NCI-H1694 (cell line): ENCODE measurements at places on chromosomes 12 and 14.

- DNase-seq = peak; percentile 56
Observed at GRCh38 chr14:83151571-83151970, 1617.9 kb upstream of the SEL1L start.

DNA sequence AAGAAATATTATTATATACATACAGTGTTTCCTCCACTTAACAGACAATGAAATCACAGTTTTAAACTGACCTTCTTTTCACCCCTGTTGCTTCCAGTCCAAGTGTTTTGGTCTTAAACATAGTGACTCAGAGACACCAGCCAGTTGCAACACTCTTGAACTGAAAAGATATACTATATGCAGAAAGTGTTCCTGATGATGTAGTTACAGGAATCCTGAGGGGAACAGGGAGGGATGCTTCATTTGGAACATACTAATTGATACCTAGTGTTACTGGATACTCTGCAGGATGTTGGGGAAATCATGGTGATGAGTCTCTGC is 420.8 kb downstream of the CCDC91 start:
- no peak for DNase-seq

DNA sequence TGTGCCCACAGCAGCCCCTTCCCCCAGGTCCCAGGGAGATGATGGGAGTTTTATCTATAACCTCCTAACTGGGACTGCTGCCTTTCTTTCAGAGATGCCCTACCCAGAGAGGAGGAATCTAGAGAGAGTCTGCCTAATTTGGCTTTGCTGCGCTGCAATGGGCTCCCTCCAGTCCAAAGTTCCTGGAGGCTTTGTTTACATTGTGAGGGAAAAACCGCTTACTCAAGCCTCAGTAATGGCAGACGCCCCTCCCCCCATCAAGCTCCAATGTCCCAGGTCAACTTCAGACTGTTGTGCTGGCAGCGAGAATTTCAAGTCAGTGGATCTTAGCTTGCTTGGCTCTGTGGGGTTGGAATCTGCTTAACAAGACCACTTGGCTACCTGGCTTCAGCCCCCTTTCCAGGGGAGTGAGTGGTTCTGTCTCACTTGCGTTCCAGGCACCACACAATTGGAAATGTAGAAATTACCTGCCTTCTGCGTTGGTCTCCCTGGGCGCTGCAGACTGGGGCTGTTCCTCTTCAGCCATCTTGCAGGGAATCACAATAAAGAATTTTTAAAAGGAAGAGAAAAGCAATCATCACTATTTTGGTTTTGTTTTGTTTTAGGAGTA is 262.5 kb downstream of the FOXG1 start:
- DNase-seq = no peak

- no peak for DNase-seq
Observed at GRCh38 chr12:122474324-122474716, 26.4 kb downstream of the ZCCHC8 start.

DNA sequence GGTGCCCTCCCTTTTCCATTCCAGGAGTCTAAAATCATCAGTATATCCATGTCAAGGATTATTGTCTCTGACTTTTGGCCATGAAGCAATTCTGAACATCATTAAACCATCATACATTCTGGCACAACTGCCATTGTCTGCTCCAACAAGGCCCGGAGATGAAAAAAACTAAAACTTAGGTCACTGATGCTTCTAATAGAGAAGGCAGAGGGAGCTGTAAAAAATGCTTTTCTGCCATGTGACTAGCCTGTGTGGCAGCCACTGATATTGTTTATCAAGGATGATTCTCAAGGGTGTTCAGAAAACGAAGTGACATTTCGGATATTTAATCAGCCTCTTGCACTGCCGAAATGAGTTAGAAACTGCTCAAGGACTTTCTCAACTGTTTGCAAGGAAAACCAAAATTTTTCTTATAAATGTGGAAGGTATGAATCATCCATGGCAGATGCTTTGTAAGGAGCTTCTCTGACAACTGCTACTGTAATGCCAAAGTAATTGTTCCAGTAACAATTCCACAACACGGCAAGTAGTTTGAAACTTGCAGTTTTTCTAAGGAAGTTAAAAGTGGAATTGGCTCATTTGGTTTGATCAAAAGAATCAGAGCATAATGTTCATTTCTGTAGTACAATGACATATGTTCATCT is 1076.5 kb upstream of the FLRT2 start:
- no peak for DNase-seq

- no peak for DNase-seq
Observed at GRCh38 chr12:44000309-44000952, 164.6 kb downstream of the TMEM117 start.

DNA sequence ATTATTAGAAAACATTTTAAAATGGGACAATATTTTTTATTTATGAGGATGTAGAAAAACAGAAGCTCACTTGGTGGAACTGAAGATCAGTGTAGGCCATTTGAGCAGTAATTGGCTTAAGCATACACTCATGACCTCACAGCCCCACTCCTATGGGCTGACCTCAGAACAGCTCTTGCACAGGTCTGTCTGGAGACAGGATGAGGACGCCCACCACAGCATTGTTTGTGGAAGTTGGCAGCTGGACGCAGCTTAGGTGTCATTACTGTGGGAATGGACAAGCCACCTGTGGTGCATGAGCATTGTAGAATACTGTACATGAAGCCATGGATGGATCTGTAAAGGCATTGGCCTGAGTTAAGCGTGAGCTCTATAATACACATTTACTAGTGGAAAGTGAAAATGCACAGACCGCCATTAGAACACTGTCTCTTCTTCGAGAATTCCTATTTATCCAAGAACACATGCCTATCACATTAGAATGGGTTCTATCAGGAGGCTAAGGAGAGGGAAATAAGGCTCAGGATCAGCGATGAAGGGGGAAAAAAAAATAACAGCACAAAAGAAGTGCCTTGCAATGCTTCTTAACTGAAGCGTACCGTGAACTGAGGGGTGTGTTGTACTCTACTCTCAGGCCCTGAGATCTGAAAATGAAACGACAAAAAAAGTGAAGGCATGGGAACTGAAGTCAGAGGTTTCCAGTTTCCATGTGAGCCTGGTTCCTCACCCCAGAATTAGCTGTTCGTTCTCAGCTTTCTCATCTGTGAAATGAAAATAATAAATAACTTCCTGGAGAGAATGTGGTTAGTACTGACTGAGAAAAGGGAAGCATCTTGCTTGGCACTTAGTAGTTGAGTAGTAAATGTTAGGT is 33.6 kb downstream of the KCNA1 start:
- DNase-seq = no peak

- DNase-seq = no peak
Observed at GRCh38 chr12:47223848-47224213, 144.1 kb upstream of the AMIGO2 start.

GRCh38 chr12:19382111-19382526 is 57.2 kb upstream of the AEBP2 start:
- no peak for DNase-seq

DNA sequence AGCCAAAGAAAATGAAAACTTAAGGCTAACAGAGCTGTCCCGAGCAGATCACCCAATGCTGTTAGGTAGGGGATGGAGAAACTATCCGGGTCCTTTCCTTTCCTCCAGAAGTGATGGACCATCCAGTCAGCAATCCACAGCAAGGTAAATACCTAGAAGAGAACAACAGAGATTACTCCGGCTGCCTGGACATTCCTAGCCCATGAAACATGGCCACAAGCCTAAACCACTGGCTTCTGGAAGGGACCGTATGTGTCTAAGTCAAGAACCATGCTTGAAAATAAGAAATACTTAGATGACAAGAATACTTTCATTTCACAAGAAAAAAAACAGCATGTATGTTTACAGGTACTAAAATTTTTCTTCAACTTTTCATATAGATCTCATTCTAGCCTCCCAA is 152.9 kb downstream of the SLC41A2 start:
- no peak for DNase-seq

- DNase-seq = no peak
Observed at GRCh38 chr12:6685814-6686213, 3.4 kb downstream of the ZNF384 start.

- no peak for DNase-seq
Observed at GRCh38 chr12:68565391-68565903, 45.3 kb upstream of the RAP1B start.

GRCh38 chr12:117111821-117112595 is 12.8 kb upstream of the TESC start:
- peak; percentile 45 for DNase-seq

DNA sequence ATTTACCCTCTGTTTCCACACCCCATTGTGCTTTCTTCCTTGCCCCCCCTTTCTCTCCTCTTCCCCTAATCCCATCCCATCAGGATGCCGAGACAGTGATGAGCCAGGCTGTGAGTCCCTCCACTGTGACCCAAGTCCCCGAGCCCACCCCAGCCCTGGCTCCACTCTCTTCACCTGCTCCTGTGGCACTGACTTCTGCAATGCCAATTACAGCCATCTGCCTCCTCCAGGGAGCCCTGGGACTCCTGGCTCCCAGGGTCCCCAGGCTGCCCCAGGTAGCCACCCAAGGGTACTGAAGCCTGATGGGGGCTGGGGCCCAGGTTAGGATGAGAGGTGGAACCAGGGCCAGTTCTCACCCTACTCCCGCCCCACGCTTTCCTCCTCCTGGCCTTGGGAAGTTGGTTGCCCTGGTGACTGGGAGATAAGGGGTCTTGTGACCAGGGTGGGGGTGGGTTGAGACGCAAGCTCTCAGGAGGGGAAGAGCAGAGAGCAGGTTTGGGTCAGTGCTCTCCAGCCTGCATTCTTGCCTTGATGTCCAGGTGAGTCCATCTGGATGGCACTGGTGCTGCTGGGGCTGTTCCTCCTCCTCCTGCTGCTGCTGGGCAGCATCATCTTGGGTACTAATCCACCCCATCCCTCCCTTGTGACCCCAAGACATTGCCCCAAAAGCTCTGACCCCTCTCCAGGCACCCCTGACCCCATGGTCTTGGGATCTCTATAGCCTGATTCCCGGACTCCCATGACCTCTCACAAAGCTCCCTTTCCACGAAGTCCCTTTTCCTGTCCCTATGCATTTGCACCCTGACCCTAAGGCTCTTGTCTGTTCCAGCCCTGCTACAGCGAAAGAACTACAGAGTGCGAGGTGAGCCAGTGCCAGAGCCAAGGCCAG is 1.2 kb downstream of the AMHR2 start:
- DNase-seq = no peak

GRCh38 chr12:118237908-118238307 is 102.0 kb downstream of the PEBP1 start:
- no peak for DNase-seq

- no peak for DNase-seq
Observed at GRCh38 chr14:90274808-90275457, 18.6 kb downstream of the PSMC1 start.

GRCh38 chr12:112713471-112713870 is 78.1 kb upstream of the RPH3A start:
- peak; percentile 13 for DNase-seq

DNA sequence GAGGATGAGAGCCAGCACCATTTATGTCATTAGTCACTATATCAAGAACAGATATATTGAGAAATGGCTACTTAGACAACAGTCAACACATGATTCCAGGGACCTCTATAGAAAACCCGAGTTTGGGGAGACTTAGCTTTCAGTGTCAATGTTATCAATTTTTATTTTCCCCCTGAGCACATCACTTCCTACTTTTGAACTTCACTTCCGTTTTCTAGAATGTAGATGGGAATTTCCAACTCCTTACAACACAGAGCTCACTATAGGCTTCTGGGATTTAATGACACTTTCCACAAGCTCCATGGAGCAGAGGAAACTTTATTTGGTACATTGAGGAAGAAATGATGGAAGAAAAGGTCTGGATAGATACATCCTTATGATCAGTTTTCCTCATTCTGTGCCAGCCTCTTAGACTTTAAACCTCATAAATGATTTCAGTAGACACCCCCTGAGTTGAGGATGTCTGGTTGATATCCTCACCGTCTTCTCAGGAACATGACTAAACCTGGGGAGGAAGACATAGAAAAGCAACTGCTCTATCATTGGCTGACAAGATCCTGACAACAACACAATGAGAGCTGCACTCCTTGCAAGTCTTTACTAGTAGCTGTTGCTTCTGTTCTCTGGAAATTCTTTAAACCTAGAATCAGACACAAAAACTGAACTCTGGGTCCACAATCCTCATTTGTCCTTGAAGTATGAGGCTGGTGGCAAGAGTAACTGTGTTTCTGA is 449.4 kb upstream of the OR4E1 start:
- no peak for DNase-seq

GRCh38 chr12:40117818-40118217 is 11.9 kb upstream of the SLC2A13 start:
- no peak for DNase-seq

DNA sequence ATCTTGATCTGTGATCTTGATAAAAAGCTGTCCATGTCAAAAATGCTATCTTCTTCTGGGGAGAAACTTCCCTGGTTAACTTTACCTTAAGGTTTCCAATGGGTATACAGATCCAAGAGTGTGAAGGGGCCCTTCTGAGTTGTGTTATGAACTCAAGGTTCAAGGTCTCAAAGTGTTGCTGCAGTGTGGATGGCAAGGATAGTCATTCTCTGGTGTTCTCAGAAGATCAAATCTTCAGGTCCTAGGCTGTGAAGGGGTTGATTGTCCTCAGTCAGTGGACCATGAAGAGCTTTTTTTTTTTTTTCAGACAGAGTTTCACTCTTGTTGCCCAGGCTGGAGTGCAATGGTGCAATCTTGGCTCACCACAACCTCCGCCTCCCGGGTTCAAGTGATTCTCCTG is 114.4 kb downstream of the SPTSSA start:
- no peak for DNase-seq

DNA sequence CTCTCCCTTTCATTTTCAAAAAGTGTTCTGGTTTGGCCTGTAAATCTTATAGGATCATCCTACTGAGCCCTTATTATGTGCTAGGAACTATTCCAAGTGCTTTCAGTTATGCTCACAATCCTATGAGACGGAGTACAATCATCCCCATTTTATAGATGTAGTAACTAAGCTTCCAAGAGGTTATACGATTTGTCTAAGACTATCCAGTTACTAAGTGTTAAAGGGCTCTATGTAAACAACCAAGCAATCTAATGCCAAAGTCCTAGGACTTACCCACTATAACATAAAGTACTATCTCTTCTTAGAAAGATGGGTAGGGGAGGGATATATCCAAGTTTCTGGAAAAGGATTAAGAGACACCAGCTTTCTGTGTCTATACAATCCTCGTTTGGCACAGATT is 6.7 kb downstream of the CFL2 start:
- no peak for DNase-seq

- DNase-seq = no peak
Observed at GRCh38 chr12:52400906-52401305, 5.2 kb downstream of the KRT82 start.

GRCh38 chr14:62631176-62631575 is 414.1 kb downstream of the KCNH5 start:
- peak; percentile 37 for DNase-seq

DNA sequence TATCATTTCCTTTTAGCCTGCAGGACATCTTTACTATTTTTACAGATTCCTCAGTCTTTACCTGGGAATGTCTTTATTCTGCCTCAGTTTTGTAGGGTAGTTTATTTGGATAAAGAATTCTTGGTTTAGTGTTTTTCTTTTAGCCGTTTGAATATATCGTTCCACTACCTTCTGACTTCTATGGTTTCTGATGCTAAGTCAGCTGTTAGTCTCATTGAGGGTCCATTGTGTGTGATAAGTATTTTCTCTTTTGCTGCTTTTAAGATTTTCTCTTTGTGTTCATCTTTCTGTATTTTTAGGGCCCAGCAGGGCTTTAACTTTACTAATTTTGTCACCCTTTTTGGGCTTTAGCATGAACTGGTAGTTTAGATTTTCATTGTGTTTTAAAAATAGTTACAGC is 113.5 kb downstream of the MNAT1 start:
- no peak for DNase-seq
